ENCODE measurements at places on chromosomes 1 and 21. TPM values are rescaled to one million over a fixed set of nuclear protein-coding genes. Genes with fewer than 3 reads are reported as not detected.

DNA sequence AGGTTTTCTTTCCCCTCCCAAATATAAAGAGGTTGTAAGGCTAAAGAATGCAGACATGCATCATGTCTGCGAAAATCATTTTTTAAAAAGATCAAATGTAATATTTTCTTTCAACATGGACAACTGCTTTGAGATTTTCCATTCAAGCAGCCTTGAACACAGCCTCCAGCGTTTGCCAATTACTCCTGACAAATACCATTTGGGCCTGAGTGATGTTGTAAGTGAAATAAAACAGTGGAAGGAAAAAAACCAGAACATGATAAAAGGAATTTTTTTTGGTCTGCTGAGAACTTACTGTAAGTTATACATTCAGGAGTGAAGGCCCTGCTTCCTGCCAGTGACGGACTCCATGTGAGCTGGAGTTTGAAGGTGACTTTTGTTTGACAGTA lies 37.2 kb downstream of the SETD4 start:
- no peak for DNase-seq

DNA sequence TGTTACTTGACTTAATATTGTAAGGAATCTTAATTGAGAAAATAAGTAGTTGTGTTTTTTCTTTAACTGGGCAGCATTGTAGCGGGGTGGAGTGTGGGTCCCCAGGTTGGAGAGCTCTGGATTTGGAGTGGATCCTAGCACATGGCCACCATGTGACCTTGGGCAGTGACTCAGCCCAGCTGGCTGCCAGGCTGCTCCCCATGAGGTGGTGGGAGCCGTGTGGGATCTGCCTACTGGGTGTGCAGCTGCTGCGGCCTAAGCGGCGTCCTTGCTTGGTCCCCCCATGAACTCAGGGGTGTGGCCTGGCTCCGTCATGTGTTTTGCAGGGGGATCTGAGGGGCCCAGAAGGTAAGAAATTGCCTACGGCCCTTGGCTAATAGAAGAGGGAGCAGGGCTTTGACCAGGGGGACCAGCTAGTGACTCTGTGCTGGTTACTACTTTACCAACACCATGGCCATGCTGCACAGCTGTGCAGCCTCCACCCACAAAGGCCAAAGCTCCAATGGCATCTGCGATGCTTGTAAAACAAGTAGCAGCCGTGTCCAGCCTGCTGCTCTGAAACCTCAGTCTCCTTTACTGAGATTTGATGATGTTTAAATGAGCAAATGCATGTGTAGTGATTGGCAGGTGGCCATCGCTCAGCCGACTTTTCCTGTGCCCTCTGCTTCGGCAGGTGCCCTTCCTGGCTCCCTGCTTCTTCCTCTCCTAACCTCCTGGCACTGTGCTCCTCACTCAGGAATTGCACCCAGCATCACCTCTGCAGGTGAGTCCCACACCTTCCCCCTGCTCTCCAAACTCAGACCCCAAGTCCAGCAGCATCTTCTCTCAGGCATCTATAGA lies 68.3 kb downstream of the ADARB1 start:
- no peak for DNase-seq

DNA sequence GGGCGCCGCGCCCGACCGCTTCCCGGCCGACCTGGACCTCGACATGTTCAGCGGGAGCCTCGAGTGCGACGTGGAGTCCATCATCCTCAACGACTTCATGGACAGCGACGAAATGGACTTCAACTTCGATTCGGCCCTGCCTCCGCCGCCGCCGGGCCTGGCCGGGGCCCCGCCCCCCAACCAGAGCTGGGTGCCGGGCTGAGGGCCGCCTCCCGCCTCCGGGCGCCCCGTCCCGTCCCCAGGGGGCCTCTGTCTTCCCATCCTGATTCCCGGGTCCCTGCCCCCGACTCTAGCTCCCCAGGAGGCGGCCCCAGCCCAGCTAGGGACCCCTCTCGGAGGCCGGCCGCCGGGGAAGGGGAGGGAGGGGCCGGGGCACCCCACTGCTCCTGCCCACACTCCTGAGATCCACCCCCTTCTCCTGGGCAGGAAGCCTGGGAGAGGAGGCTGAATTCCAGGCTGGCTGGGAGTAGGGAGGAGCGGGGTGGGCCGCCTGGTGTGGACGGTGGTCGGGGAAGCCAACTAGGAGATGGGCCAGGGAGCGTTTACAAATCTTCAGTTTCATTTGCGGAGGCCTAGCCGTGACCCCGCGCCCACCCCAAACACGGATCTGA lies 21.4 kb downstream of the FOXO6 start:
- peak; percentile 62 for DNase-seq

PCNX2 gene
- total RNA-seq: 32.6 TPM

DNA sequence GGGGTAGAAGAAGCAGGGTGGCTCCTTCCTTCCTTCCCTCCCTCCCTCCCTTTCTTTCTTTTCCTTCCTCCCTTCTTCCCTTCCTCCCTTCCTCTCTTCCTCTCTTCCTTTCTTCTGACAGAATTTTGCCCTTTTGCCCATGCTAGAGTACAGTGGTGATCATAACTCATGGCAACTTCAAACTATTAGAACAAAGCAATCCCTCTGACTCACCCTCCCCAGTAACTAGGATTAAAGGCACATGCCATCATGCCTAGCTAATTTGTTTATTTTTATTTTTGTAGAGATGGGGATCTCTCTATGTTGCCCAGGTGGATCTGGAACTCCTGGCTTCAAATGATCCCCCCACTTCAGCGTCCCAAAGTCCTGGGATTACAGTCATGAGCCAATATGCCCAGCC lies 10.0 kb upstream of the RPE65 start:
- no peak for DNase-seq

GRCh38 chr1:5670590-5671350 lies 321.5 kb downstream of the NPHP4 start:
- no peak for DNase-seq

GRCh38 chr1:203596673-203597210 lies 29.9 kb upstream of the ATP2B4 start:
- no peak for DNase-seq

LAPTM5 gene
- 130 TPM for total RNA-seq

DNA sequence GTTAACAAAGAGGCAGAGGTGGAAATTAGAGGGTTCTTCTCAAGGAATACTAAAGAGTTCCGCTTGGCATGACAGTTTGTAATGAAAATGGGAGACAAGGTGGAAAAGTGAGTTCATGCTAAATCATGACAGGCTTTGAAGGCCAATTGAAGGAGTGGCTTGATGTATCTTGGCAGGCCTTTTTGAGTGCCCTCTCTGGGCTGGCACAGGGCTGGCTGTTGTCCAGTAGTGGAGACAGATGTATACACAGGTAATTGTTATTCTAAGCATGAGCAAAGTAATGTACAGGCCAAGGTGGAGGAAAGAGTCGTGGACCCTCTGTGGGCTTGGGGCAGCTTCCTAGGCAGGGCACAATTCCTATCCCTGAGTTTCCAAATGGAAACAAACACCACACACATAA lies 196.7 kb upstream of the GALNT2 start:
- no peak for DNase-seq
